Activated naive CD8-positive, alpha-beta T cell treated with anti-CD3 and anti-CD28 coated beads, Interleukin-2, amount 10 ng/mL, durations not matched to agents 7 days and 5 days (primary cell): ENCODE measurements at places on chromosomes 5 and 9.

DNA sequence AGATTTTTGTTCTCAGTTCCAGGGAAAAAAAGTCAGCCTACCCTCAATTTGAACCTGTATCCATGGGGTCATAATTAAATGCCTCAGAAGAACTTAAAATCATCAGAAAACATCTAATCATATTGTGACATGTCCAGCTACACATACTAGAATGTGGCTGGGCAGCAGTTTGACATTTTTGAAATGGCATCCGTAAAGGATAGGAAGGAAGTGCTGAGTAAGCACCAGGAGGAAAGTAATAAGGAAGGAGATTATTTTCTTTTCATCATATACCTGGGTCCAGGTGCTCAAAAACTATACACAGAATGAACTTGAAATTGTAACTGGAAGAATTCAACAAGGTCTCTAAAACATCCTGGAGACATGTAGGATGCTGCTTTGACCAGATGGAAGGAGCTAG, 116.9 kb upstream of the RAI14 start:
- H3K36me3 ChIP-seq, result no peaks in the 10 kb centered on the region
- peaks cover 22% of the 10 kb centered on the region for H3K27me3 ChIP-seq
- no peak overlapping the region for H3K27ac ChIP-seq
- H3K4me3 ChIP-seq, result no peak overlapping the region

DNA sequence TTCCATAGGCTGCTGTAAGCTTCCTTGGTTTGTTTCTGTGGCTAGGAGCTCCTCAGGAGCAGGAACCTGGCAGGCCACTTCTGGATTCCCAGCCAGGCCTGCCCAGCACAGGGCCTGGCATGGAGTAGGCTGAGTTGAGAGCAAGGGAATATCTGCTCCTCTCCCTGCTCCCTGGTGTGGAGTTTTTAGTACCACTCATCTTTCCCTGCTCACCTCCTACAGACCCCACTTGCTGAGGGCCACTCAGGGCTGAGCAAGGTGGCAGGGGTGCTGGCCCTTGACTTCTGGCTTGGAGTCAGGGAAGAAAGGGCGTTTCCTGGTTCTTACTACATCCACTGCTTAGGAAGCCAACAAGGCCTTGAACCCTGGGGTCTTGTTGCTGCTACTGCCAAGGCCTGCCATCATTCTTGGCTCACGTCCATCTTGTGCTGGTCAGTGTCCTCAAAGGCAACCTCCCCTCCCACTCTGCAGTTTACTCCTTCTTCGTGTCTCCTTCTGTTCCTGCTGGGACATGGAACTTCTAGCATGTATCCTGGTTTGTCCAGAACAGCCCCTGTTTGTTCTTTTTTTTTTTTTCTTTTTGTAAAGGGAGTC, 54.9 kb downstream of the PSD2 start:
- peaks cover 30% of the 10 kb centered on the region for H3K27me3 ChIP-seq
- no peak overlapping the region for H3K4me3 ChIP-seq
- no peaks in the 10 kb centered on the region for H3K36me3 ChIP-seq

- no peak overlapping the region for H3K4me3 ChIP-seq
- H3K27me3 ChIP-seq, result no peaks in the 10 kb centered on the region
- no peak overlapping the region for H3K27ac ChIP-seq
- no peaks in the 10 kb centered on the region for H3K4me1 ChIP-seq
Observed at GRCh38 chr5:7668627-7669026, 182.3 kb downstream of the CFAP90 start.

GRCh38 chr5:150022158-150022531, 21.6 kb downstream of the HMGXB3 start:
- DNase-seq, result no peak
- no peak overlapping the region for H3K27ac ChIP-seq
- H3K27me3 ChIP-seq, result no peaks in the 10 kb centered on the region
- no peak overlapping the region for H3K4me3 ChIP-seq

- no peaks in the 10 kb centered on the region for H3K4me1 ChIP-seq
- H3K36me3 ChIP-seq, result no peaks in the 10 kb centered on the region
- H3K27me3 ChIP-seq, result no peaks in the 10 kb centered on the region
- no peak overlapping the region for H3K27ac ChIP-seq
Observed at GRCh38 chr5:54007827-54008777, 302.3 kb downstream of the ARL15 start.

DNA sequence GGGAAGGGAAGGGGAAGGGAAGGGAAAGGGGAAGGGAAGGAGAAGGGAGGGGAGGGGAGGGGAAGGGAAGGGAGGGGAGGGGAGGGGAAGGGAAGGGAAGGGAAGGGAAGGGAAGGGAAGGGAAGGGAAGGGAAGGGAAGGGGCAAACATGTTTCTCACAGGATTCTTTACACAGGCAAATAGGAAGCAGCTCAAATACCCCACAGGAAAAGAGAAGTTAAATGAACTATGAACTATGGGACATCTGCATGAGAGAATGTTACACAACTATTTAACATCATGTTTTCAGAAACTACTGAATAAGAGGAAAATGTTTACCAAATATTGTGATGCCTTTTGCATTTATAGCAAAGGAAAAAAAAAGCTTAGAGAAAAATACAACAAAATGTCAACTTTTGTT, 125.4 kb upstream of the SLC30A5 start:
- no peaks in the 10 kb centered on the region for H3K36me3 ChIP-seq
- H3K27ac ChIP-seq, result no peak overlapping the region
- H3K4me3 ChIP-seq, result no peak overlapping the region
- no peaks in the 10 kb centered on the region for H3K4me1 ChIP-seq

GRCh38 chr9:15416880-15417279, 5.8 kb upstream of the SNAPC3 start:
- no peak for DNase-seq
- peaks cover 4% of the 10 kb centered on the region for H3K4me1 ChIP-seq
- no peak overlapping the region for H3K27ac ChIP-seq
- H3K36me3 ChIP-seq, result no peaks in the 10 kb centered on the region
- H3K27me3 ChIP-seq, result peaks cover 12% of the 10 kb centered on the region

- no peaks in the 10 kb centered on the region for H3K4me1 ChIP-seq
- no peaks in the 10 kb centered on the region for H3K36me3 ChIP-seq
- no peak overlapping the region for H3K4me3 ChIP-seq
- H3K27me3 ChIP-seq, result peaks cover 29% of the 10 kb centered on the region
- no peak overlapping the region for H3K27ac ChIP-seq
- DNase-seq, result no peak
Observed at GRCh38 chr5:39671561-39671961, 246.8 kb upstream of the DAB2 start.

DNA sequence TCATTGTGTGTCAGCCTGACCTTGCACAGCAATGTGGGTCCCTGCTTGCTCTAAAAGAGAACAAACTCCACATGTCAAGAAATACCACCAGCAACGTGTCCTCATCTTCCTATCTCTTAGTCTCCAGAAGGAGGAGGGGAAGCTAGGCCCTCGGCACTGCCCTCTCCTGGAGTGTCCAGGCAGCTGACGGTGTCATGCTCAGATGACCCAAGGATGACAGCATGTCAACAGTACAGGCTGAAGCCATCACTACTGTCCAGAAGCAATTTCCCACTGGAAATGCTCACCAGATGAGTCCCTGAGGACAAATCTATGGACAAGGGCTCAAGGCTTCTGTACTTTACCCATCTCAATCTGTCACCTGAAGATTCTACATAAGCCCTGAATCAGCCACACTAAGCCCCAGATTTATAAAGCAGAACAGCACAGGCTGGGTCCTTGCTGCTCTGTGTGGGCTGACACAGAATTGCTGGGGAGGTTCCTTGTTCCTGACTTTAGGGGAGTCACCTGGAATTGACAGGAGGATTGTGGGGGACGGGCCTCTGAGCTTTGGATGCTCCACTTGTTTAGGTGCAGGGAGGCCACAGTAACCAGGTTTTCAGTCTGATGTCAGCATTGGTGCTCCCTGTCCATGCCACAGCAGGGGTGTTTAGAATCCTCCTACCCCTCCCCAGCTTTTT, 210.2 kb downstream of the DAB2IP start:
- no peak for DNase-seq
- no peak overlapping the region for H3K4me3 ChIP-seq
- no peaks in the 10 kb centered on the region for H3K4me1 ChIP-seq
- peaks cover 2% of the 10 kb centered on the region for H3K27me3 ChIP-seq
- H3K36me3 ChIP-seq, result no peaks in the 10 kb centered on the region

DNA sequence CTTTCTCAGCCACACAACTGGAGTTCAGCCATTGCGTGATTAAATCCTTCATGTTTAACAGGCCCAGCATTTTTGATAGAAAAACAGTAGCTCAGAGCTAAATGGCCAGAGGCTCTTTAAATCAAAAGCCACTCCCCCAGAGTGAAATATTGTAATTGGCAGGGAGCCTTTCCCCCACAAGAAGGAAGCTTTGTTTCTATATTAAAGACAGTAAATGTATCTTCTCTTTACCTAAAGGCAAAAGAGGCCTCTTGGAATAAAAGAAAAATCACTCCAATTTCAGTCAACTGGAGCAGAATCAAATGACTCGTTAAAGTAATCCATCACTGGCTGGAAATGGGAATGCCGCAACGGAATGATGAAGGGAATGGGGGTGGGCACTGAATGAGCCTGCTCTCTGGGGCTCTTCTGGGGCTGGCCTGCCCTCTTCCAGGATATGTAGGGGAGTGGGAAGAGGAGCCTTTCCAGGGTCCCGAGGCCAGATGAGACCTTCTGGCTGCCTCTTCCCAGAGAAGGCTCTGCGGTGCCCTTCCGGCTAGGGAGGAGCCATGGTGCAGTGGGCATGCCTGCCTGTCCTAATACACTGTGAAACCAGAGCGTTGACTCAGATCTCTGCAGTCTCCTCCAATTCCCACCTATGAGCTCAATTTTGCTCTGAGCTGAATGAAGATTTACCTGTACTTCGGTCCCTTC, 45.2 kb downstream of the ANKDD1B start:
- peaks cover 13% of the 10 kb centered on the region for H3K4me1 ChIP-seq
- no peak for DNase-seq
- H3K4me3 ChIP-seq, result peak overlapping the region; percentile 14
- no peak overlapping the region for H3K27ac ChIP-seq

DNA sequence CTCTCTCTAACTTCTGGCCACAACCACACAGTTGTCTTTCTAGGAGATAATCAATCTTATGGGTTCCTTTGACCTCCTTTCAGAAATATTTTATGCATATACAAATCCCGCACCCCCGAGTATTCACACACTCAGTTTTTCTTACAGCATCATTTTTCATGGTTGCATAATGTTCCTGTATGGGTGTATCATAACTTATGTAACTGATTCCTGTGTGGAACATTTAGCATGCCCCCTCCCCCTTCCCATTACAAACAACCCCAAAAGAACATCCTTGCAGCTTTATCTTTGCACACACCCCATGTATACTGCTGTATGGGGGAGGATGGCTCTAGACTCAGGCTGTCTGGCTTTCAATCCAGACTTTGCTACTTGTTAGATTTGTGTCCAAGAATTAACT, 93.8 kb downstream of the PSD2 start:
- DNase-seq, result no peak
- H3K27ac ChIP-seq, result no peak overlapping the region
- peaks cover 6% of the 10 kb centered on the region for H3K4me1 ChIP-seq
- no peaks in the 10 kb centered on the region for H3K36me3 ChIP-seq
- peaks cover 13% of the 10 kb centered on the region for H3K27me3 ChIP-seq

DNA sequence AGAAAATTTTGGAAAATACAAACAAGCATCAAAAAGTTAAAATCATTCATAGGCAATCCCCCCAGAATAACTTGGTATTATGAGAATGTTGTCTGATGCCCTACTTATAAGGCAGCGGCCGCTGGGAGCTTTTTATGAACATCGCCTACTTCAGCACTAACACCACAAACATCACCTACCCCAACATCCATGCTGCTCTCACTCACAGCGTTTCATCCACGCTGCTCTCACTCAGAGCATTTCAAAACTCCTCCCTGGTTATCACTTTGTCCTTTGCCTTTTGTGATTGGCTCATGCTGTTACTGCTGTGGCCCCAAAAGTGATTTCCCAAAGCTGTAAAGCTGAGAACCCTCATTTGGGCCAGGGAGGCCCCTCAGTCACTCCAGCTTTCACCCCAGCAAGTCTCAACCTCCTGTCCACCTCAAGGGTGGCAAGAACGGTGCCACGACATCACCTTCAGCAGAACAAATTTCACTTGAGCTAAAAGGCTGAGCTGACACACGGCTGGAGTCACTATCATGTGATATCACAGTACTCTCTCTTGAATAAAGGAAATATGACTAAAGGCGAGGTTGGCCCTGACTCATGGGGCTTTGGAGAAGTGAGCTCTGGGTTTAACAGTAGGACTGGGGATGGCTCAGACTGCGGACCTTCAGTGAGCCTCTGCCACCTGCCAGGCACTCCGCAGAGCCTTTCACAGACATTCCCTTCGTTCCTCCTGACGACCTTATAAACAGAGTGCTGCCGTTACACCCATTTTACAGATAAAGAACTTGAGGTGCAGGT, 25.2 kb downstream of the SHC3 start:
- H3K36me3 ChIP-seq, result no peaks in the 10 kb centered on the region
- H3K4me3 ChIP-seq, result no peak overlapping the region
- peaks cover 12% of the 10 kb centered on the region for H3K4me1 ChIP-seq
- no peak for DNase-seq

DNA sequence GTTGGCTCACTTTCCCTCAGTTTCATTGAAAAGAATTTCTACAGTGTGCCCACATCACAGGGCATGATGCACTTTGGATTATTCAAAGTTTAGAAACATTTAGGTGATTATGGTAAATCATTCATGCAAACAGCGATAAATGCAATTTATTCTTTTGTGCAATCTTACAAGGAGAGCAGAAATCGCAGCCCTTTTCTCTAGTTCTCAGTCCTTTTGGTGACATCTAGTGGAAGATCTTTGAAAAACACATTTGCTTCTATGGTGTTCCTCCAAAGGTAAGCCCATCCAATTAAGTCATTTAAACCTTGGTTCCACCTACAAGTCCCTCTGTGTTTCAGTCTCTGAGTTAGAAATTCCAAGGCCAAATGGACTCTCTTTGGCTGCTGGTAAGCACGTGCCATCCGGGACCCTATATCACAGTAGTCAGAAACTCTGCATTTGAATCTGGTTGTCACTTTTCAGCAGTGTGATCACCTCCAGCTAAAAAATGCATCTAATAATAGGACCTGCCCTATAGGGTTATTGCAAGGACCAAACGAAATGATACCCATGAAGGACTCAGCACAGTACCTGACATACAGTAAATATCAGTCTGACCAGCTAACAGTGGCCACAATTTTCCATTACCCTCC, 66.4 kb downstream of the MACROH2A1 start:
- H3K27ac ChIP-seq, result no peak overlapping the region
- peaks cover 16% of the 10 kb centered on the region for H3K4me1 ChIP-seq
- no peak for DNase-seq

- no peaks in the 10 kb centered on the region for H3K36me3 ChIP-seq
- no peak overlapping the region for H3K4me3 ChIP-seq
- no peak overlapping the region for H3K27ac ChIP-seq
- peaks cover 1% of the 10 kb centered on the region for H3K4me1 ChIP-seq
- peaks cover 23% of the 10 kb centered on the region for H3K27me3 ChIP-seq
Observed at GRCh38 chr9:21434202-21435014, 5.8 kb upstream of the IFNA1 start.

DNA sequence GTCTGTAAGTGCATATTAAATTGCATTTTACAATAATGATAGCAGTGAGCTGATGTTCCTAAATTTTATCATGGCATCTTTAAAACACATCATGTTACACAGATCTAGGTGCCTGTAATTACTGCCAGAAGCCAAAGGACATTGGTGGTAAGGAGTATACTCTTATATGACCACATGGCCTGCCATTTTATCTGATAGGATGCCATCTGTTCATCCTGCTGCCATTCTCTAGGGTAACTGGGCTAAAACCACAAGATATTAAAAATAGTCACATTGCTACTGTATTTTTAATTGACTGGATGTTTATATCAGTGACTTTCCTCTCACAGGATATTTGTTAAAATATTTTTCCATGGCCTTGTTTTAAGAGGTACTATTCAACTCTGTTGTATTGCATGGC, 53.1 kb downstream of the HCN1 start:
- no peak overlapping the region for H3K4me3 ChIP-seq
- no peak for DNase-seq
- no peaks in the 10 kb centered on the region for H3K36me3 ChIP-seq
- H3K4me1 ChIP-seq, result no peaks in the 10 kb centered on the region
- no peak overlapping the region for H3K27ac ChIP-seq
